Activated T-helper 1 cell treated with Interleukin-2 at 50 U/mL for 16 hours (primary cell): ENCODE measurements at places on chromosomes 16 and 17.

DNA sequence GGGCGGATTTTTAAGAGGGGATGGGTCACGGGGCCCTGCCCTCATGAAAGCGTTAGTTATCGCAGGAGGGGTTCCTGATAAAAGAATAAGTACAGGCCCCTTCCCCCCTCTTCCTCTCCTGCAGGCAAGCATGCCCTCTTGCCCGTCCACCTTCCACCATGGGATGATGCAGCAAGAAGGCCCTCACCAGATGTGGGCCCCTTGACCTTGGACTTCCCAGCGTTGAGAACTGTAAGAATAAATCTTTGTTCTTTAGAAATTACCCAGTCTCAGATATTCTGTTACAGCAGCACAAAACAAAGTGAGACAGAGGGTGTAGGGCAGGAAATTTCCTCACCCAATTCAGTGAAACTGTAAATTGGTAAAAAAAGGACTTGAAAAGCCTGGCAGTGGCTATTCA lies 27.8 kb upstream of the LCMT1 start:
- no peak for DNase-seq

GRCh38 chr17:43175213-43176118 lies 4.5 kb downstream of the NBR1 start:
- no peak for DNase-seq

DNA sequence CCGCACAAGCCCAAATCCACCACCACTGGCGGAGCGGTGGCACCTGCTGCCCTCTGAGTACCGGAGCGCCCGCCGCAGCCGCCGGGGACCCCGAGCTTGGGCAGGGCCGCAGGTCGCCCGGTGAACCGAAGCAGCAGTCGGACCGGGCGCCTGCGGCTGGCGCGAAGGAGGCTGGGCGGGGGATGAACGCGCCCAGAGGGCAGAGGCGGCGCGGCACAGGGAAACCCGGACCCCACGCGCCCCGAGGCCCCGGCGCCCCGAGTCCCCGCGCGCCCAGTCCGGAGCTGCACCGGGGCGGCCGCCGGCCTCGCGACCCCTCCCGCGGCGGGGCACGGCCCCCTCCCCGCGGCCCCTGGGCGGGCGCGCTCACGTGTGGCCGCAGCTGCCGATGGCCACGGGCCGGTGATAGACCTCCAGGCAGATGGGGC lies 393 bp downstream of the RNF166 start:
- DNase-seq = no peak

- no peak for DNase-seq
Measured at GRCh38 chr16:21684199-21684598, 20.4 kb downstream of the OTOA start.

DNA sequence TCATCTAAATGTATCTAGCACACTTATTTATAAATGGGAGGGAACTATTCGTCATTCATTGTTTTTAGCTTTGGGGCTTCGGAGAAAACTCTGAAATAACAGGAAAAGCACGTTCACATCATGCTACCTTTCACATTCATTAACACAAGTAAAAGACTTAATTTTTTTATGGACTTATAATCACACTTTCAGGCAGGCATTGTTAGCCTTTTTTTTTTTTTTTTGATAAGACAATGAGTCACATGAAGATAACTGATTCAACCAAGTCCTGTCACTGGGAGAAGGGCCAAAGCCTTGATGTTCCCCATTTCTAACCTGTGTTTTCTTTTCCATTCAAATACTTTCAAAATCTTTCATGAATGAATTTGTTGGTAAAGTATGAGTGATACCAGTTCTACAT lies 631.3 kb upstream of the CA10 start:
- no peak for DNase-seq

- no peak for DNase-seq
Measured at GRCh38 chr16:27511657-27512448, 37.9 kb downstream of the GTF3C1 start.

DNA sequence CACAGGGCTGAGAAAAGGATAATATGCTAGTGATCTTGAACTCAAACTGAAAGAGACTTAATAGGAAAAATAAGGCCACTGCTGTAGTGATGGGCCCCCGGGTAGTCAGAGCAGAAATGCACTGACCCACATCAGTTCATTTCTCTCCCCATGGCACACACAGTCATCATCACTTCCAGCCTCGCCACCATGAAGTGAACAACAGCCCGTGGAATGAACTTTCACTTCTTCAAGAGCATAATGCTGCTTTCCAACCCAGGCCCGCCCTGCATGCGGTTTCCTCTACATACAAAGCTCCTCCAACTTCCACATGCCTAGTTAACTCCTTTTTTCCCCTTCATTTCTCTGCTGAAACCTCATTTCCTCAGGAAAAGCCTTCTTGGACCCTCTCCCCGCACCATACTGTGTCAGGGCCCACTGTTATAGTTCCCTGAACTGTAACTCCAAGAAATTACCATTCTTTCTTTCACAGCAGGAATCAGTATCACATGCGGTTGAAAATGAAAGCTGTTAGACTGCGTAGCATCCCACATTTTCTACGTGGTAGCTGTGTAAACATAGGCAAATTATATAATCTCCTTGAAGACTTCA lies 65.8 kb upstream of the SMIM36 start:
- DNase-seq = no peak

DNA sequence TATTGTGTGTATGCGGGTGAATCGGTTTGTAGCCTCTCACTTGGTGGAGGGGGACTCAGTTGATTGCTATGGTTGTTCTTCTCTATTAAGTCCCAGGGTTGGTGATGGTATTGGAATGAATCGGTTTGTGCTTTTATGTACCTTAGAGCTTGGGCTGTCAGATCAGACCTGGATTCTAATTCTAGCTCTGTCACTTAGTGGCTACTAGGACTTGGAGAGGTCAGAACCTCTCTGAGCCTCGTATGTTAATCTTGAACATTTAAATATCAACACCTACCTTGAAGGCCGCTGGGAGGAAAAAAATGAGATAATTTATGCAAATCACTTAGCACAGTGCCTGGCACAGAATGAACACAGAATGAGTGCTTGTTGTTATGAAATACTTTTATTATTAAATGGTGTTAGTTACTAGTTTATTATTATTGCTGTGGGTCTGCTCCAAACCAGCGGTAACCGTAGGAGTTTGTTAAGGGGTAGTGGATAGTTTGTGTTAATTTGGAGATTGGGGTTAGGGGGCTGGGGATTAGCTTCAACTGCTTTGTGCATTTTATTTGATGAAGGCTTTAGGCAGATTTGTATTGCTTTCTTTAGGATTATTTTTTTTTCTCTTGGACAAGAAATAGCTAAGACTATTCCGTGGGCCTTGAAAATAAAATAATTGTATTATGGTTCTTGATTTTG lies 3.5 kb downstream of the KDM6B start:
- no peak for DNase-seq

- no peak for DNase-seq
Measured at GRCh38 chr17:28700830-28701492, 10.7 kb downstream of the PROCA1 start.

- DNase-seq = no peak
Measured at GRCh38 chr17:64291268-64291851, 28.3 kb upstream of the TEX2 start.

DNA sequence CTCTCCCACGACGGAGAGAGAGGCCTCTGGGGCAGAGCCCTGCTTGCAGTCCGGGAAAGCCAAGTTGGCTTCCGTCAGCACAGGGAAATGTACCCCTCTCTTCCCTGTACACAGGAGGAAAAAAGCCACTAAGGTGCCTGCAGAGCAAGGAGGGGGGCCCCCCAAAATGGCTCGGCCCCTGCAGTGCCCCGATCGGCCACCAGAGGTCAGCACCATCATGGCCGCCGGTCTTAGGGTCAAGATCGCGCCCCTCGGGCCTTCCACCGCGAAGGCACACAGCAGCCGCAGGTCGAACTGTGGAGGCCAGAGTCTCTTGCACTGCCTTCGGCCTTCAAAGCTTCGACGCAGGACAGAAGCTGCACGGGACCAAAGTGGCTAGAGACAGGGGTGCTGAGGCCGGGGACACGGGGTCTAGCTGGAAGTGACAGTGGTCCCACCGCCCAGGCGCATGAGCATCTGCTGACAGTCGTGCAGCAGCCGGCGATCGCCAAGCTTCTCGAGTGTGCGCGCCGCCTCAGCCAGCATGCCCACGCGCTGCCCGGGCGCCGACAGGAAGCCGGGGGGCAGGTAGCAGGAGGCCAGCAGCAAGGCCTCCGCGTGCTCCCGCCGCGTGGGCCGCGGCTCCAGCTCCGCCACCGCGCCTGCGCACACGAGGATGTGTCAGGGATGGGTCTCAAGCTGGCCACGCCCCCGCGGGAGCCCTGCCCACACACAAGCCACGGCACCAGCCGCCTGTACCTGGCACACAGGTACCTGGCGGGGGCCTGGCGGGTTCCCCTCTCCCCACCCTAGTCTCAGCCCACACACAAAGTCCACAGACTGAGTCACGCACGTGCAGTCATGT lies 24.4 kb downstream of the SREBF1 start:
- DNase-seq = peak; percentile 47

DNA sequence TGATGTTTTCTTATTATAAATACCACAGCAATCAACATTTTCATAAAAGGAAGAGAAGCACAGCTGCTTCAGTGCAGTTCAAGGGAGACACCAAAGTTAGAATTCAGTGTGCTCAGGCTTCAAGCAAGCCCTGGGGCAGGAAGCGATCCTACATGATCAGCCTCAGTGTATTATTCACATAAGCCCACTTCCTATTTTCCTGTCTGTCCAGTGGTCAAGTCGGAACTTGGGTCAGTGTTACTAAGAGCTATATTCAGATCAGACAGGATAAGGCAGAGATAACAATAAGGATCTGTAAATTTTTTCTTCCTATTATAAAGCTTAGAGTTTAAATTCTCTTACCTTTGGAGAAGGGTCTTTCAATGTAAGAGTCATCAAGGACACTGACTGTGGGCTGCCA lies 12.9 kb downstream of the HEATR6 start:
- no peak for DNase-seq

- DNase-seq = no peak
Measured at GRCh38 chr16:84351630-84352029, 16.7 kb upstream of the ATP2C2 start.

- DNase-seq = no peak
Measured at GRCh38 chr17:16283705-16284104, 66.7 kb downstream of the PIGL start.

DNA sequence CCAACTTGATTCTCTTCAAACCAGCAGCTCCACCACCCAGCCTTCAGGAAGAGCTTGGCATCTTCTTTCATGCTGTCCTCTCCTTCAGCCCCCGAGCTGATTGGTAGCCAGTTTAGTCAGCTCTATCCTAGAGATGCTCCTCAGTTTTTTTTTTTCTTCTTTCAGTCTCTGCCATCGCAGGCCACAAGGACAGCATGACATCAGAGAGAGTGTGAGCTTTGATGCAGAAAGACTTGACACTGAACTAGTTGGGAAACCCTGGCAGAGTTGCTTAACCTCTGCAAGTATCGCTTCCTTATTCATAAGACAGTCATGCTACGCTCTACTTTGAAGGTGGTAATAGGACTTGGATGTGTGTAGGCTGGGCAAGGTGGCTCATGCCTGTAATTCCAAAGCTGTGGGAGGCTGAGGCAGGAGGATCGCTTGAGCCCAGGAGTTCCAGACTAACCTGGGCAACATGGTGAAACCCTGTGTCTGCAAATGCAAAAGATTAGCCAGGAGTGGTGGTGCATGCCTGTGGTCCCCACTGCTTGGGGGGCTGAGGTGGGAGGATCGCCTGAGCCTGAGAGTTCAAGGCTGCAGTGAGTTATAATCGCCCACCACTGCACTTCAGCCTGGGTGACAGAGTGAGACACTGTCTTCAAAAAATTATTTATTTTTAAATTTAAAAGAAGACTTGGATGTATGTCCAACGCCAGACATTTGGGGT lies 2.6 kb downstream of the CD300LB start:
- DNase-seq = no peak
